ENCODE measurements at places on chromosomes 12 and 14. TPM values are rescaled to one million over a fixed set of nuclear protein-coding genes. Genes with fewer than 3 reads are reported as not detected.

TSHR gene
- total RNA-seq: 2.3 TPM

DEPDC4 gene
- total RNA-seq: 0.49 TPM

GALNT8 gene
- total RNA-seq: not detected

CCDC197 gene
- total RNA-seq: not detected

CLMN gene
- 2.1 TPM for total RNA-seq

TAS2R20 gene
- 7.5 TPM for total RNA-seq

SLC7A7 gene
- total RNA-seq: 10.2 TPM

PLEKHG7 gene
- not detected for total RNA-seq

KRT73 gene
- total RNA-seq: not detected

DAO gene
- not detected for total RNA-seq

PTPRB gene
- total RNA-seq: 0.49 TPM

GLS2 gene
- total RNA-seq: not detected

PTPRO gene
- total RNA-seq: 0.24 TPM

SLC5A8 gene
- not detected for total RNA-seq

FITM1 gene
- not detected for total RNA-seq

ANO2 gene
- not detected for total RNA-seq

OR11H7 gene
- total RNA-seq: not detected

CCDC177 gene
- not detected for total RNA-seq

SCYL2 gene
- total RNA-seq: 61.2 TPM

CELA1 gene
- not detected for total RNA-seq

HOXC12 gene
- total RNA-seq: not detected

SLC8A3 gene
- total RNA-seq: not detected

ADCY6 gene
- 34.9 TPM for total RNA-seq

SSPN gene
- total RNA-seq: 17.4 TPM

ADAM21 gene
- not detected for total RNA-seq

LHX5 gene
- not detected for total RNA-seq

ADSS1 gene
- 7.3 TPM for total RNA-seq

MGP gene
- not detected for total RNA-seq

TNS2 gene
- 77.1 TPM for total RNA-seq

LYZ gene
- total RNA-seq: not detected

TAS2R30 gene
- 8.8 TPM for total RNA-seq

KRT85 gene
- total RNA-seq: not detected

RPGRIP1 gene
- not detected for total RNA-seq

VRTN gene
- total RNA-seq: not detected

ZFYVE21 gene
- 45.5 TPM for total RNA-seq

WDR20 gene
- total RNA-seq: 21.9 TPM

CCNK gene
- total RNA-seq: 32.8 TPM

All from hair follicle dermal papilla cell (primary cell).